Endothelial cell of umbilical vein (primary cell): ENCODE measurements at places on chromosomes 16 and 17. TPM values are rescaled to one million over a fixed set of nuclear protein-coding genes. Genes with fewer than 3 reads are reported as not detected.

- peak; percentile 79 for DNase-seq
These were observed 7.6 kb upstream of the NXPH3 start for GRCh38 chr17:49567871-49568694.

DNA sequence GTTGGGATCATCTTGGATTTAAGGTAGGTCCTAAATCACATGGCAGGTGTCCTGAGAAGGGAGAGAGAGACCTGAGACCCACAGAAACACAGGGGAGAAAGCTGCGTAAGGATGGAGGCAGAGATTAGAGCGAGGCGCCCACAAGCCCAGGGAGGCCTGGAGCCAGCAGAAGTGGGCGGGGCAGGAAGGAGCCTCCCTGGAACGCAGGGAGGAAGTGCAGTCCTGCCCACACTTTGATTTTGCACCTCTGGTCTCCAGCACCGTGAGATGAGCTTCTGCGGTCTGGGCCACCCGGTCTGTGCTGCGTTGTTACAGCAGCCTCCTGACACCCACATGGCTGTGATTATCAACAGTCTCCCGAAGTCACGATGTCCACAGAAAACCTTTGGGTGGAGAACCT, 6.4 kb downstream of the DNASE1L2 start:
- DNase-seq, result no peak

DNA sequence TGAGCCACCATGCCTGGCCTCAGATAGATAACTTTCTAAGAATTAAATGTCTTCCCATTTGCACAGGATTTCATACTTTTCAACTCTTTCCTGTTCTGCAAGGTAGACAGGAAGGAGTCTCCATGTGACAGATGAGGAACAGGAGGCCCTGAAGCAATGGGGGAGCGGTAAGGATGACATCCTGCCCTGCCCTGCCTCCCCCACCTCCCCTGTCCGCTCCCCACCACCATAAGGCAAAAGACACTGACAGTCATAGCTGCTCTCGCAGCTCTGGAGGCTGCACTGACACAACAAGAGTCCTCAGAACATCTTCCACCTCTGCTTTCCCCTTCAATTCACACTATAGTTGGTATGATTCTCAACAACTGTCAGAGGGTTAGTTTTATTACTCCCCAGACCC, 9.7 kb downstream of the CENPV start:
- no peak for DNase-seq

CLEC10A gene
- total RNA-seq, result not detected in 2 replicates

DNA sequence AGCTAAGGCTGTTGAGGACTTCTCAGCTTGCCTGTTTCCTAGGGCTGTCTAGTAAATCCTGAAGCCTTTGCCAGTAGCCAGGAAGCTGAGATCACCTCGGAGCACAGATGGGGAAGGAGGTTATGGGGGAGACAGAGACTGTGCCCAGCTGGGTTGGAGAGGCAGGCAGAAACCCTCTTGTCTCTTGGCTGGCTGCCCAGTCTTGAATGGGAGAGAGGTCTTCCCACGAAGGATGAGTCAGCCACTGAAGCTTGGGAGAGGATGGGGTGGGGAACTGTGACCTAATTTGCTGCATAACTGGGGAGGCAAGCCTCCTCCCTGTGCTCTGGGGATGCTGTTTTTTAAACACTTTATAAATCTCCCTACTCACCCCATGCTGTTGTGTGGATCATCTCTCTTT, 69.8 kb downstream of the SHISA9 start:
- no peak for DNase-seq

GRCh38 chr17:31202968-31203367, 94.1 kb downstream of the OMG start:
- no peak for DNase-seq

- no peak for DNase-seq
These were observed 70.5 kb downstream of the MARF1 start for GRCh38 chr16:15572329-15573001.

DNA sequence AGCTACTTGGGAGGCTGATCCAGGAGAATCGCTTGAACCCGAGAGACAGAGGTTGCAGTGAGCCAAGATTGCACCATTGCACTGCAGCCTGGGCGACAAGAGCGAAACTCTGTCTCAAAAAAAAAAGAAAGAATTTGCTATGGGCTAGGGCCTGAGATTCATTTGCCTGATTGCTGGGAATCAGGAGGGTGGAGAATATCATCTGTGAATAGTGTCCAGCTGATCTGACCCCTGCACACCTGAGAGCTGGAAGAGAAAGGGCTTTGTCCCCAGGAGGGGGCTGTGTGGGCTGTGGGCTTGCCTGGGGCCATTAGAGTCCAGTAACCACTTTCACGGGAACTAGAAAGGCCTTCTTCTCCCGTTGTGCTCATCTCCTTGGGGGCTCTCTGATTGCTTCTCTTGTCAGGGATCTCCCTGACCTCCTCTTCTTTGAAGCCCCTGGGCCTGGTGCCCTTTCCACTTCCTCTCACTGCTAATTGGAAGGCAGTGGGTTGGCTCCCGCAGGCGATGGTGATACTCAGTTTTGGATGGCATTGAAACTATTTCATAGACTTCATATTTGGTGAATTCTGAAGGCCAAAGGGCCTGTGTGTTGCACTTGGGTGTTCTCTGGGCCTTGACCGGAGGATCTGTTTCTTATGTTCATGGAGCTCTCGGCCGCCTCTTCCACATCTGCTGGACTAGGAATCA, 66.1 kb upstream of the NFAT5 start:
- no peak for DNase-seq

- no peak for DNase-seq
These were observed 8.3 kb downstream of the PIK3R6 start for GRCh38 chr17:8859027-8859803.

DNA sequence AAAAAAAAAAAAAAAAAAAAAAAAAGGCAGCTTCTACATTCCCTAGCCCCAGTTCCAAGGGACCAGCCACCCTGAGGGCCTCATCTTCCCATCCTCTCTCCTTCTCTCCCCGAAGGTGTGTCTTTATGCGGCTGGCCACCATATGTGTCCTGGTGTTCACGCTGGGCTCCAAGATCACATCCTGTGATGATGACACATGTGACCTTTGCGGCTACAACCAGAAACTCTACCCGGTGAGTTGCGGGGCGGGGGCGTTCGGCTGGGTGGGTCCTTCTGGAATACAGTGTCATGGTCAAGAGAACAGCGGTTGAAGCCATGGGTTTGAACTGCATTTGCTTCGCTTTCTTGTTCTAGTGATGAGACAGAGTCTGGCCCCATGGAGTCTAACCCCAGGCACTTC, 22.6 kb upstream of the COQ7 start:
- DNase-seq, result no peak

GRCh38 chr16:89583895-89584644, 8.5 kb downstream of the CPNE7 start:
- DNase-seq, result no peak

SCGB1C2 gene
- not detected in 2 replicates for total RNA-seq

DNA sequence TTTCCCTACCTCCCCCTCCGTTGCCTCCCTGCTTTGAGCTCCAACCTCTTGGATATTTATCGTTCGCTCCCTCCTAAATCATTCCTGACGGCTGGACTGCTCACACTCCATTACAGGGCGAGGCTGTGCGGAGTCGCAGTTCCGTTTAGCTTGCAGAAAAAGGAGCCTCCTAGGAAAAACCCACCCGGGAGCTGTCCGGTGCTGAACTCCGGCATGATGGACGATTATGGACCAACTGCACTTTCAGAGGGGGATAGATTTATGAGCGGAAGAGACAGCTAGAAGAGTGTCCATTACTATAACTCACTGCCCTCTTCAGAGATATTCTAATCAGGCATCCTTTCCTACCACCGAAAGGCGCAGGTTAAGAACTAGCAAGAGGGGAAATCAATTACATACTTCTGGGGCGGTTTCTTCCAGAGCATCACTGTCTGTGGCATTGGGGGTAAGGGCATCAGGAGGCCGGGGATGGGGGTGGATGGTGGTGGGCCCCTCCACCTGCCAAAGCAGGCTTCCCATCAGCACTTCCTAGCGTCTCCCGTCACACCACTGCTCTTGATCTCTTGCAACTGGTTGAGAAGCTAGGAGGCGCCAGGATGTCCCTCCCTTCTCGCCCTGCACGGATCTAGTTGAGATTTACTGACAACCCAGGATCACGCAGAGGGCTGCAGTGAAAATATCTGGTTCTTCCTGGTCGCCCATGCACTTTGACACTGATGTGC, 251.2 kb downstream of the ENGASE start:
- DNase-seq, result no peak

ASPHD1 gene
- 0.88 and 1.2 TPM in 2 replicates for total RNA-seq

DNA sequence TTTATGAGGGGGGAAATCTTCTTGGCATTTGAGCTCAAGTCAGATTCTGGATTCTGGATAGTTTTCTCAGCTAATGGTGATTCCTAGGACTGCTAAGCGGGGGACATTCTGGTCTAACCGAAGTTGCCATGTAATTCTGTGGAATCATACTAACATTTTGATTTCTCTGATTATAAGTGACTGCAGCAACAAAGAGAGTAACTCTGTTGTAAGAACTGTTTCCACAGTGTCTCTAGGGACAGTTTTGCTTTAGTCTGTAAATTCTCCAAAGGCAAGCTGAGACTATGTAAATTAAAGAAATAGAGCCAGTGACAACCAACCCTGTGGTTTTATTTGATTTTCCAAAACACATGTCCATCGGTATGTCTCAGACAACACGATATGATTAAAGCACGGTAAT, 286.2 kb downstream of the IRX3 start:
- no peak for DNase-seq

GRCh38 chr16:85971902-85972638, 73.1 kb downstream of the IRF8 start:
- no peak for DNase-seq

SCNN1B gene
- not detected in 2 replicates for total RNA-seq

- no peak for DNase-seq
These were observed 82.2 kb downstream of the AXIN2 start for GRCh38 chr17:65479282-65479681.

- no peak for DNase-seq
These were observed 40.8 kb downstream of the NT5M start for GRCh38 chr17:17343896-17344506.

KRT24 gene
- total RNA-seq, result not detected in 2 replicates

DNA sequence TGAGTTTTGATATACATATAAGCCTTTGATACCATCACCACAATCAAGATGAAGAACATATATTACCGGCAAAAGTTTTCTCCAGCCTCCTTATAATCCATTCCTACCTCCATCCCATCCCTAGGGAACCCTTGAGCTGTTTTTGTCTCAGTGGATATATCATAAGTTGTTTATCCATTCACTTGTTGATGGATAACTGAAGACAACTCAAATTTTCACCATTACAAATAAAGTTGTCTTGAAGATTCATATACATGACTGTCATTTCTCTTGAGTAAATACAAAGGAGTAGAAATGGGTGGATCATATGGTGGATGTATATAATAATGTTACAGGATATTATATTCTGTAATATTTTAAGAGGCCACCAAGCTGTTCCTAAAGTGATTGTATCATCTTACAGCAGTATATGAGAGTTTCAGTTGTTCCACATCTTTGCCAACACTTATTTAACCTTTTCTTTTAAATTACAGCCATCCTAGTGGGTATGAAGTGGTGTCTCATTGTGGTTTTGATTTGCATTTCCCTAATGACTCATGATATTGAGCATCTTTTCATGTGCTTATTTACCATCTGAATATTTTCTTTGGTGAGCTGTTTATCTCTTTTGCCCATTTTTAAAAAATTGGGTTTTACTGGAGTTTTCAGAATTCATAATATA, 17.4 kb downstream of the NF1 start:
- DNase-seq, result no peak

ZNF778 gene
- 7.1 and 10.9 TPM in 2 replicates for total RNA-seq

TBC1D3L gene
- 4.6 and 8.5 TPM in 2 replicates for total RNA-seq

- DNase-seq, result no peak
These were observed 5.1 kb downstream of the ATP2A1 start for GRCh38 chr16:28883221-28883996.

DNA sequence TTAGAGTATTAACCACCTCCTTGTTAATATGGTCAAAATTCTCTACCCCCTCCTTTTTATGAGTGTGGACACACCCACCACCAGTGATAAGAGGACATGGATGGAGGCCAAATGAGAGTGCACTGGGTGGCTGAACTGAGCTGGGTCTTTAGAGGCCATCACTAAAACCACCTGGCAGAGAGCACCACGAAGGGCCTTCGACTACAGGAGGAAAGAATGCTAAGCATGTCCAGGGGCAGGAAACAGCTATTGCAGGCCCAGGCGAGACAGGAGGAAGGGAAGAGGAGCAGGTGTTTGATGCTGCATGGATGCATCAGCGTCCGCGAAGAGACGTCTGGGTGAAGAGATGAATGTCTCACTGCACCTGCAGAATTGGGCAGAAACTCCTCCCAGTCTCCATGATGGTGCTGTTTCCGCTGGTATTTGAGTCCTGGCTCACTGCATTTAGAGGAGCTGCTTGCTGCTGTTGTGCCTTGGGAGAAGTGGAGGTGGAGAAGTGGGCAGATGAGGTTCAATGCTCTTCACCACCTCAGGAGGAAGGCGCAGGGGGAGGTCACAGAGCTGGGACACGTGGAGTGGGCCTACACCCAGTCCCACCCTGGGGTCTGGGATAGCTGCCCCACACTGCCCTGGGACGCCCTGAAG, 33.2 kb downstream of the SPHK1 start:
- no peak for DNase-seq

KRT28 gene
- not detected in 2 replicates for total RNA-seq

DNA sequence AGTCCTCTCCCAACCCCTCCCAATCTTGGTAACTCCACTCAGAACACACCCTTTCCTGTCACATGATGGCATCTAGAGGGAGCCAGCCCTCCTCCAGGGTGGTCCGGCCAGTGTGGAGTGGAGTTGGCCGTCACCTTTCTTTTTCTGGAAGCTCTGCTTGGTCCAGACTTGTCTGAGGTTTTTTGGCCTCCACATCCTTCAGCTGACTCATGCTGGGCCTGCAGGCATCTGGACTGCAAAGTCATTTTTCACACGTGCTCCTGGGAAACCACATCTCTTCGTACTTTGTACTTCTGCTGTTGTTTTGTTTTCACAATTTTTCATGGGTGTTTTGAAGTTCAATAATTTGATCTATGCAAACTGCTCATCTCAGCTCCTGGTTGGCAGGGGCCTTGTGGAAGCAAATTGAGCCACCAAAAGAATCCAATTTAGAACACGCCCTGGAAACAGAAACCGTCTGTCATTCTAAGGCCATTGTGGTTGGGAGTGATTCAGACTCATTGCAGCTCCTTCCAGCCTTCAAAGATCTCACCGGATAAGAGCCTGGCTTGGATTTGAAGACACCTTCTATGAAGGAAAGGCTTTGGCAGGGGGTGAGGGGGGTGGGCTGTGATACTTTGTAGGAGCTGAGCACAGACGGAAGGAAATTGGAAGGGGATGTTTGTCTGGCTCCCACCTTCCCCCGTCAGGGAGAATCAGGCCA, 42.4 kb upstream of the NF1 start:
- no peak for DNase-seq
